ENCODE measurements at places on chromosomes 3 and 15. TPM values are rescaled to one million over a fixed set of nuclear protein-coding genes. Genes with fewer than 3 reads are reported as not detected.

The SLC22A14 gene
- total RNA-seq, result 0.62 TPM

DNA sequence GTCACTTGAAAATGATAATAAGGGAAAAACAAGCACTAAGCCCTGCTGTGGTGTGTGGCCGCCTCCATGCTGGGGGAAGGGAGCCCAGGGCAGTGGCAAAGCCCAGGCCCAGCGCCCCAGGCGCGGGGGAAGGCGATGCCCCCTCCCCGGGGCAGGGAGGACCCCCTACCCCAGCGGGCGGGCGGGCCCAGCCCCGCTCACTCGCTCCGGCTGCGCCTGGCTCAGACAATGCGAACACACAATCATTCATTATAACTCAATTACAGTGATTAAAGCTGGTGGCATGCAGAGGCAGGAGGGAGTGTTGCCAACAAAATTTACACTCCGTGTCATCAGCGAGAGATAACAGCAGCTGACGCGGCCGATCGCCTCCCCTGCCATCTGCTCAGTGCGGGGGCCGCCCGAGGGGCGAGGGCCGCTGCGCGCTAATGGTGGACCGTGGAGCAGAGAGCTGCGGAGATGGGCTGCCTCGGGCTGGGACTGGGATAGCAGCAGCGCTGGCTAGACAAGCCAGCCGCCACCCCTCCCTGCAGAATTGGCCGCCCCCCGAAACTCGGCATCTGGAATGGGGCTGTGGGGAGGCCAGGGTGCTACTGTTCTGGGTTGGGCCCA is 64.1 kb downstream of the TLE3 start:
- no peak for DNase-seq

GRCh38 chr15:80411788-80412288 is 7.7 kb downstream of the ARNT2 start:
- no peak for DNase-seq

DNA sequence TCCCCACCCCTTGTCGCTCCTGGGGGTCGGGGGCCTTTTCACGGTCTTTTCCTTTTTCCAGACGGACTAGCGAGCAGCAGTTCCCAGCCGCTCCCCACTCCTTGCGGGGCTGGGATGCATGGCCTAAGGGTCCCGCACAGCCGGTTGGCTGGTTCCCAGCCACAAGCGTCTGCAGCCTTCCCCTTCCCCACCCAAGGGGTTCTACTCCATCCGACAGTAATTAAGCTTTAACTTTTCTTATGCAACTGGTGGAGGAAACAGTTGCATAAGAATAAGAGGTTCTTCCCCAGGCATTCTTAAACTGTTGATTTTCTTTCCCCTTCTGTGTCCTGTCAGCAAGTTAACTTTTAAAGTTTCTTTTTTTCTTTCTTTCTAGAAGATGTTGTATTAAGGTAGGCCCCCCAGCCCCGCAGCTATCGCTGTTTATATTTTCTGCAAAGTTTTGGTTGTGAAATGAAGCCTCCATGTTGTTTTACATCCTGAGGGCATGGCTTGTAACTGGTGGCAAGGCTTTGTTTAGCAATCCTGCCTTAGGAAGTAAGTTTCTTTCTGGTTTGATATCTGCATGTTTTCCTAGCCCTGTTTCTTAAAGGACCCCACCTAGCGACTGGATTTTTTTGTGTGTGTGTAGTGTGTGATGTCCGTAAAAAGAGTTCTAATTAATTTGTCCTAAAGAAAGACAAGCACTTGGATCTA is 207.5 kb downstream of the ZNF385D start:
- DNase-seq, result no peak

The ROBO1 gene
- 43.7 TPM for total RNA-seq

The SEMA3F gene
- total RNA-seq, result 36.7 TPM

DNA sequence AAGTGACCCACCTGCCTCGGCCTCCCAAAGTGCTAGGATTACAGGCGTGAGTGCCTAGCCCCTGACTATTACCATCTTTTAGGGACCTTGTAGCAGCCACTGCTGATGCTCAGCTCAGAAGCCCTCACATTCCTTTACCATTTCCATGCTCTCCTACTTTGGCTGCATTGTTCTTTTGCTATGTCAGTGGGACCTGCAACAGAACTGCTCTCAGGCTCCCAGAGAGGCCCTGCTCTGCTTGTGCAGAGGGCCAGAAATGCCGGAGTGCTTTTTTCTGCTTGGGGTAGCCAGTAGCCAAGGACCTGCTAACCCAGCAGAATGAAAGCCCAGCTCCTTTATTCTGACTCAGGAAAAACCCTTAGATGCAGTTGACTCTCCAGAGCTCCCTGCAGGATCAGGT is 18.3 kb upstream of the PROK2 start:
- no peak for DNase-seq

- no peak for DNase-seq
Measured at GRCh38 chr3:100257586-100257985, 3.2 kb upstream of the TBC1D23 start.

DNA sequence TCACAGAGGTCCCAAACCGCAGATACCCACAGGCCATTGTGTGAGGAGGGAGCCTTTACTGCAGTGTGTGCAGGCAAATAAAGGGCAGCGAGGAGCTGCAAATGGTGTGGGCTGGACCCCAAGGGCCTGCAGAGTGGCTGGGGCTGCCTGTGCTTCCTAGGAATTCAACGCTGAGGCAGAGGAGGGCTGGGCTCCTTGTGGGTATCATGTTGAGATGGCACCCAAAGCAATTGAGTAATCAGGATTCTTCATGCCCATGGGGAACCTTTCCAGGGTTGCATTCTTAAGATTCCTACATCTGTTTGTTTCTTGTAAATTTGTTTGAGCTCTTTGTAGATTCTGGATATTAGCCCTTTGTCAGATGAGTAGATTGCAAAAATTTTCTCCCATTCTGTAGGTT is 85.4 kb upstream of the LIPC start:
- DNase-seq, result no peak

GRCh38 chr3:108346301-108347227 is 50.2 kb downstream of the HHLA2 start:
- DNase-seq, result no peak

GRCh38 chr15:83592370-83593040 is 61.4 kb upstream of the ADAMTSL3 start:
- no peak for DNase-seq

GRCh38 chr15:56519000-56519399 is 54.1 kb upstream of the MNS1 start:
- no peak for DNase-seq

Measured in chondrocyte (in vitro differentiated cells).